ENCODE measurements at places on chromosomes 7 and 10. TPM values are rescaled to one million over a fixed set of nuclear protein-coding genes. Genes with fewer than 3 reads are reported as not detected.

- no peak for DNase-seq
Observed at GRCh38 chr10:103040418-103040817, 122.3 kb downstream of the CNNM2 start.

DNA sequence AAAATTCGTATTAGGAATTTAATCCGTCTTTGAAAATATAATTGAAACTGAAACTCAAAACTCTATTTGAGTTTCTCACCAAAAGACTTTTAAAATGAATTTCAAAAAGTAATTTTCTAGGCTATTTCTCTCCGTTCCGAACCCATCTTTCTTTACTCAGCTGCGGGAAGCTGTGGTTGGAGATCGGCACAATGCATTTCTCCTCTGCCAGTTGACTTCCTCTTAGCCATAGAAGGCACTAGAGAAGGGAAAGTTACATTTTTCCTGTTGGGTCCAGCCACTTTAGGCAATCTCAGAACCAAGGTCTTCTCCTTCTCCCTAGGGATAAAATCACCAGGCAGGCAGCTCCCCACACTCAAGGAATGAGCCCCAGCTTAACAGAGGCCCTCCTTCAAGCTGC is 133.6 kb upstream of the COL1A2 start:
- no peak for DNase-seq

DNA sequence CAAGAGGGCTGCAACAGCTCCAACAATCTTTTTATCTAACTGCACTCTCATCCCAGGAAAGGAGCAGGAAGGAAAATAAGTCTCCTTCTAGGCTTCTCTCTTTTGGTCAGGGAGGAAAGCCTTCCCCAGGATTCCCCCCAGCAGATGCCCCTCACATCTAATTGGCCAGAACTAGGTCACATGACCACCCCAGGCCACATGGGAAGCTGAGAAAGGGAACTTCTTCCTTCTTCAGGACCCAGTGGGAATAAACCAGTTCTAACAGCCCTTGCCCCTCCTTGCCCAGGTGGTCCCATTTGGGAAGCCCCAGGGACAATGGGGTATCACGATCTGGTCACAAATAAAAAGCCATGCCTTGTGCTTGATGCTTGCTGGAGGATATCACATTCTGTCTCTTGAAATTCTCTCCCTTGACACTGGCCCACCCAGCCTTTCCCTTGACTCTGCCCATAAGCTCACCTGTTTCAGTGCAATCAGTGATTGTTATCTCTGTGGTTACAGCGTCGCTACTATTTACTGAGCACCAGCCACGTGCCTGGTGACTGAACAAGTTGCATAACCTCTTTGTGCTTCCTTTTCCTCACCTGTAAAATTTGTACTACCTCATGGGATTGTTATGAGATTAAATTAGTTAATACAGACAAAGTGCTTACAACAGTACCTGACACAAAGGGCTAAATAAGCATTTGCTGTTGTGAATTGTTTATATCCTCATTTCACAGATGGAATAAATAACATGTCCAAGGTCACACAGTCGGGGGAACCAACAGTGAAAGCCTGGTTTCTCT is 9.0 kb upstream of the TACR2 start:
- peak; percentile 62 for DNase-seq

GRCh38 chr7:82036146-82036886 is 266.5 kb upstream of the HGF start:
- DNase-seq, result no peak

DNA sequence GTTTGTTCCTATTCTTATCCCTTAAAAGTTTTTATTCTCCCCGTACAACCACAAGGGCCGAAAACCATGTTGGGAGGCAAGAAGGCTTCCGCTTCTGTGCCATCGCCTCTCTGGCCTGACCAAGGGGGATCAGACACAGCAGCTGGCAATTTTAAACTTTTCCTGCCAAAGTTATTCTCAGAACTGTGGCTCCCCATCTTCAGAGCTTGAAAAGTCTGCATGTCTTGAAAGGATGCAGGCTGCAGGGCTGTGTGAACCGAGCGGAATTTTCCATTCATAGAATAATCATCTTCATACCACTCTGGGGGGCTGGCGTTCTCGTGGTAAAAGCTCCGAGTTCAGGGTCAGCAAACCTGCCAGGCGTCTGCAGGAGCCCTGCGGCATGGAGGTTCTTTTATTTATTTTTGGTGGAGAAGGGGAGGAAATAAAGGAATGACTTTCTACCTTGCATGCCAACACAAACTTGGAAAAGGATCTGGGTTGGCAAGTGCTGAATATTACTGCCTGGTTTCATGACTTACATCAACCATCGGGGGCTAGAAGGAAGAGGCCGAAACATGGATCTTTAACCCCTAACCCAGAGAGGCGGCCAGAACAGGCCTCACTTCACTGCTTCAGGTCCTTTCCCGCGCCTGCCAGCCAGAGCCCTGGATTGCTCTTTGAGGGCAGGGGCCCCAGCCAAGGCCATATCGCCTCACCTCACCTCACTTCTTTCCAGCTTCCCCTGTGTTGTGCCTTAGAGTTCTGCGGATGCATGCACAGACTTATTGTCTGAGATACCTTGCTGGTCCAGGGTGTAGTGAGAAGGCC is 3.0 kb upstream of the NANOS1 start:
- DNase-seq, result no peak

- no peak for DNase-seq
Observed at GRCh38 chr10:22047812-22048211, 44.3 kb upstream of the DNAJC1 start.

GRCh38 chr10:114879541-114880158 is 58.1 kb downstream of the FHIP2A start:
- DNase-seq, result peak; percentile 28

- no peak for DNase-seq
Observed at GRCh38 chr7:90311175-90311574, 9.9 kb downstream of the FAM237B start.

DNA sequence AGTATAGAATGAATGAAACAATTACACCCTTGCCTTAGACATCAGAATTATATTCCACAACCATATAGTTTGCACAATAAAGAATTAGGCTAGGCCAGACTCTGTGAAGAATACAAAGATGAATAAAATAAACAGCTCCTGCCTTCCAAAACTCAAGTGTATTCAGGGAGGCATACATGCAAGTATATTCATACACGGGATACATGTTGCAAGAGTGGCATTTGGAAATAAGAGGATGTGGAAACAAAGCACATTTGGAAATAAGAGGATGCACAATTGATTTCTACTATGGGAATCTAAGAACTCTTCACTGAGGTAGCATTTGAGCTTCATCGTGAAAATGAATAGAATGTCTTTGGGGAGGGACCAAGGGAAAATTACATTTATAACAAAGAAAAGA is 27.0 kb upstream of the TMEM26 start:
- DNase-seq, result no peak

DNA sequence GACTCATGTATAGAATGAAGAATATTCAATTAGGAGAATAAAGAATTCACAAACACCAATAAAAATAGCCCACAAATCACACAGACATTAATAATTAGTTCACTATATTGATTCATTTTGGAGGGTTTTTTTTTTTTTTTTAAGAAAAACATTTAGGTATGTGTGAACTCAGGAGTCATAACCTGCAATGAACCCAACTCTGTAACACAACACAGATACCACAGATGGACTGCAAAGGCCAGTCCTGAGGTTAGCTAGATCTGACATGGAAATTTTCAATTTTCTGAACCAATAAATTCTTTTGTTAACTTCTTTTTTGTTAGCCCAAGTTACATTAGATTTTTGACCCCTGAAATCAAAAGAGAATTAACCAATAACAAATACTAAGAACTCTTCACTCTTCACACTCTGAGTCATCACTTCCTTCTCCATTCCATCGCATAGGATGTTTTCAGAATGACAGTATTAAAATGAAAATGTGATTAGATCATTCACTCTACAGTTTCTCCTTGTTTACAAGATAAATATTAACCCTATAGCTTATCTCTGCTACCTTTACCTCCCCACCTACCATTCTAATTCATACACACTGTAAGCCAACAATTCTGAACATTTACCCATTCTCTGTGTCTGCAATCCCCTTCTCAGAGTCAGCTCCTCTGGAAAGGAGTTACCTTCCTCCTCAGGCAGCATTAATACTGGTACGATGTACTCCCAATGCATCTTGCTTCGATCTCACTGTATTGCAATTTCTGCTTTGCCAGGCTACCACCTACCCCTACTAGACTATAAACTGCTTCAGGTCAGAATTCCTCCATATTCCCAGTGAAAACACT is 141.5 kb downstream of the LRRN3 start:
- DNase-seq, result no peak

DNA sequence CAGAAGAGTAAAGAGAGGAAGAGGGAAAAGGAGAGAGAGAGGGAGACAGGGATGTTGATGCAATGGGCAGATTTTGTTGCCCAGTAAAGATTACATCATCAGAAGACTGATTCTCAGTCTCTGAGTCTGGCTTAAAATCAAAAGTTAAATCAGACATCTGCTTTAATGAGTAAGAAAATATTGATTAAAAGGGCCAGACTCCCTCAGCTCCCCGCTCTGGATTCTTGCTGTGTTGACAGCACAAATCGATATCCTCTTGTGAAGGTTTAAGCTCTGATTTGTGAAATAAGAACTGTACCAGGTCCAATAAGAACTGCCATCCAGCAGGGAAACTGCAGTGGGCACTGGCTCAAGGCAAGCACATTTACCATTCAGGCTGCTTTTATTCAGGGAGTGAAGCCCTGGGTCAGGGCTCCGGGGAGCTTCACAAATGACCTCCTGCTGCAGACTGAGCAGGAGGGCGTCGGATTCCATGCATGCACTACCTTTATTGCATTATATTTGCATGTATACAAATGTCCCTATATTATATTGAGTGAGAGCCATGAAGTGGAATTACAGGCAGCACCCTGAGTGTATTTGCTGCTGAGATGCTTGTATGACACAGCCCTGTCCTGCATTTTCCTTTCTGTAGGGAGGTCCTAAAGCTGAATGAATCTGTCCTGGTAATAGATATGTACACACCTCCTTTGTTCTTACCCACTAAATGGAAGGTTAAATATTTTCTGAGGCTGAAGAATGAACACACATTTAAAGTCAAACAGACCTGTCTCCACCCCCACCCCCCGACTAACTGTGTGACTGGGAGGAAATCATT is 401.5 kb downstream of the REEP3 start:
- DNase-seq, result no peak

DNA sequence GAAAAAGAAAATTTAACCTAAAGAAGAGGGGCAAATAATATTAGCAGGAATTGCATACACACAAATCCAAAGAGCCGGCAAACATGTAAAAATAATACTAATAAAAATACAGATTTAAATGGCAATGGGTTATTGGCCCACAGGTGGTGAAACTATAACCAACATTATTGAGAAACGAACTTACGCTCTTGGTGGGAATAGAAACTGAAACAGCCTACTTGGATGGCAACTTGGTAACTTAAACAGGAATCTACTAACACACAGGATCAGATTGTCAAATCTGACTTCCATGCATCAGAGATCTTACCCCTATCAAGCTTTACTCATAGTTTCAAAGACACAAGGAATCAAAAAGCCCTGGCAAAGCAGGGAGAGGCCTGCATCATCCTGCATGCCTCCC is 66.5 kb downstream of the ANLN start:
- DNase-seq, result no peak

DNA sequence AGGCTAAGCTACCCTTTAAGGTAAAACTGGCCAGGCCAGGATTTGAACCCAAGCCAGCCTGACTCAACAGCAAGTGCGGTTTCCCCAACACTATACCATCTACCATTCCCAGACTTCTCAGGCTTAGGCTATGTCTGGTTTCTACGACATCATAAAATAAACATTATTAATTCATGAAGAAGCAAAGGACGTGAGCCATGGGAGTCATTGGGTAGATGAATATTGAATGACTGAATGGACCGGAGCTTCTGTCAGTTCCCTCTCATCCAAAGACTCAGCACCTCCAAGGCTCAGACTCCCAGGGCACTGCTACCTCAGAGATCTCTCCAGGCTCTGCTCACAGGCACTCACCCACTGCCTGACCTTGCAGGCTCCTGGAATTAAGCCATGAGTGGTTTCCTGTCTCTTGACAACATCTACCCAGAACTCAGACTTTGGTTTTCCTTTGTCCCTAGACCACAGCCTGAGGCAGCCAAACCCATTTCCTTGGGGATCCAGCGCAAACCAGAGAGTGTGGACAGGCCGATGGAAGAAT is 64.6 kb upstream of the STEAP1B start:
- DNase-seq, result no peak

DNA sequence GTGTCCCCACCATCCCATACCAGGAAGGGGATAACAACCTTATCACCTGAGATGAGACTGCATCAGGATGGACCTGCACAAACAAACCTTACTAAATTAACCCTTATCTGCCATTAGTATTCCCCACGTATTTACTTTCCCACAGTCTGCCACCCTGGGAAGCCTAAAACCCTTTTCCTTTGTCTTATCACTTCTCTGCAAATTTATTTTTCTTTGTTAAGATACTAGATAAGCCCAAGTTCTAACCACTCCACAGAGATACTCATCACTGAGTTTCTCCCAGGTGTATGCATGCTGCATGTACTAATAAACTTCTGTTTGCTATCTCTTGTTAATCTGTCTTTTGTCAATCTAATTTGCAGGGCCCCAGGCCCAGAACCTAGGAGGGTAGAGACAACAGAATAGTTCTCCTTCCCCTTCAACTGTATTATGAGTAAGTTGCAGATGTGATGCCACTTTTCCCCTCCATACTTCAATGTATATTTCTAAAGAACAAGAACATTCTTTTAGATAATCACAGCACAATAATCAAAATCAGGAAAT is 66.0 kb downstream of the ELMO1 start:
- no peak for DNase-seq

GRCh38 chr10:86523348-86523747 is 1.8 kb upstream of the WAPL start:
- no peak for DNase-seq

GRCh38 chr7:137408126-137408525 is 64.6 kb upstream of the PTN start:
- no peak for DNase-seq

DNA sequence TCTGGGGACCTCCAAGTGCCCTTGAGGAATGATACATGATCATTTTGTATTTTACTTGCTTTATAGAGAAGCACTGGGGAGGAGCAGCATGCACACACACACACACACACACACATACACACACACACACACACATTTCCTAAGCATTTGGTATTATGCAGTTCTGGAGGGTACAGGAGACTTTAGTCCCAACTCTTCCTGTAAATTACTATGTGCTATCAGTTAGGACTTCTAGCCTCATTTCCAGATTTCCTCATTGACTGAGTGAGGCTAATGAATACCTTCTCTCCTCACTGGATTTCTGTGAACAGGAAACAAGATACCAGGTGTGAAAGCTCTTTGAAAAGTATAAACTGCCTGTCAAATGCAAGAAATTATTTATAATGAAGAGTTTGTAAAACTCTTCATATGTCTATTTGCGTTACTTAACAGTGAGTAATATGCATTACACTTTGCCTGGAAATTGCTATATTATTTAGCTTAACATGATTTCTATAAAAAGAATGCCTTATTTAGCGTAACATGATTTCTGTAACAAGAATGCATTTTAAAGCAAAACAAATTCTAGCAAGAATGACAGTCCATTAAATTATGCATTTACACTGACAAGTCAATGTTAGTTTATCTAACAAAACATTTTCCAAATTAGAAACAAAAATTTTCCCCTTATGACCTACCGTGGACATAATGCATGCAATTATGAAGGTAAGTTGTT is 34.2 kb downstream of the ACTA2 start:
- DNase-seq, result no peak

- DNase-seq, result no peak
Observed at GRCh38 chr7:130879191-130879590, 145.2 kb upstream of the KLF14 start.

GRCh38 chr10:47165168-47165710 is 134.8 kb upstream of the GDF10 start:
- DNase-seq, result peak; percentile 3

GRCh38 chr10:22673091-22673392 is 41.3 kb downstream of the PIP4K2A start:
- DNase-seq, result no peak

The UNCX gene
- total RNA-seq, result not detected

The CYP3A4 gene
- 0.66 TPM for total RNA-seq

The IKZF1 gene
- 525 TPM for total RNA-seq
